Suprapubic skin (tissue), 4 donors: ENCODE measurements at places on chromosomes 5 and 9. TPM values are rescaled to one million over a fixed set of nuclear protein-coding genes. Genes with fewer than 3 reads are reported as not detected.

MELK gene
- total RNA-seq = 3.2 TPM

BTNL8 gene
- 0.51 TPM for total RNA-seq

STX17 gene
- 34.6 TPM for total RNA-seq

ZFYVE16 gene
- total RNA-seq = 45.7 TPM

ADAMTS16 gene
- 0.10 TPM for total RNA-seq

SOX30 gene
- total RNA-seq = not detected

IRGM gene
- not detected for total RNA-seq

- H3K27ac ChIP-seq = no peak overlapping the region
- H3K27me3 ChIP-seq = no peaks in the 10 kb centered on the region
- no peaks in the 10 kb centered on the region for H3K4me1 ChIP-seq
- DNase-seq = no peak
Measured at GRCh38 chr5:164472165-164472564, 966.7 kb downstream of the MAT2B start.

DNA sequence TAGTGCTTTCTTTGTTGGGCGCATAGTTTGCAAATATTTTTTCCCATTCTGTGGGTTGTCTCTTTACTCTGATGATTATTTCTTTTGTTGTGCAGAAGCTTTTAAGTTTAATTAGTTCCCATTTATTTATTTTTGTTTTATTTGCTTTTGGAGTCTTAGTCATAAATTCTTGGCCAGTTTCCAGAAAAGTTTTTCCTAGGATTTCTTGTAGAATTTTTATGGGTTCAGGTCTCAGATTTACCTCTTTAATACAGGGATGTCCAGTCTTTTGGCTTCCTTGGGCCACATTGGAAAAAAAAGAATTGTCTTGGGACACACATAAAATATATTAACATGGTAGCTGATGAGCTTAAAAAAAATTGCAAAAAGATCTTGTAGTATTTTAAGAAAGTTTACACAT is 122.0 kb downstream of the WDR70 start:
- no peaks in the 10 kb centered on the region for H3K4me1 ChIP-seq
- H3K27ac ChIP-seq = no peak overlapping the region
- H3K36me3 ChIP-seq = peaks cover 7% of the 10 kb centered on the region
- H3K4me3 ChIP-seq = no peak overlapping the region

GRCh38 chr5:160020964-160021363 is 12.0 kb downstream of the TTC1 start:
- H3K4me1 ChIP-seq = peaks cover 15% of the 10 kb centered on the region
- H3K4me3 ChIP-seq = no peak overlapping the region
- DNase-seq = no peak
- H3K36me3 ChIP-seq = peaks cover 16% of the 10 kb centered on the region
- H3K27me3 ChIP-seq = no peaks in the 10 kb centered on the region

- no peak overlapping the region for H3K27ac ChIP-seq
- no peak for DNase-seq
- H3K36me3 ChIP-seq = no peaks in the 10 kb centered on the region
- H3K4me3 ChIP-seq = no peak overlapping the region
Measured at GRCh38 chr5:156667616-156668015, 182.5 kb upstream of the PPP1R2B start.

DNA sequence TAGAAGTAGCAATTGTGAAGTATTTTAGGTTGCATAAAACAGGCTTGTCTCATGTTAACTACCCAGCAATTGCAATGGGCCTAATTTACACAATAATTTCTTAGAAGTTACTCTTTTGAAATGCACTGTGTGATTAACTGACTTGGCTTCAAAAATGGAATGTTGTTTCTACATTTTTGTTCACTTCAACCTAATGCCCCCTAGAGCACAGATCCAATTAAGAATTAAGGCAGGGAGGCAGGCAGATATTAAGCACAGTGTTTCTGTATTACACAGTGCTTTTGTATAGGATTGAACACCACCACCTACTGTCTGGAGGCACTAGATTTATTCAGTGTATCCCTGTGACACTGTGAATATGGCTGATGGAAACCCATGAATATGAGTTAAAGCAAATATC is 302.1 kb downstream of the FBXL17 start:
- no peak for DNase-seq
- H3K4me1 ChIP-seq = peaks cover 3% of the 10 kb centered on the region
- H3K27ac ChIP-seq = no peak overlapping the region
- no peak overlapping the region for H3K4me3 ChIP-seq
- no peaks in the 10 kb centered on the region for H3K36me3 ChIP-seq
- no peaks in the 10 kb centered on the region for H3K27me3 ChIP-seq

DNA sequence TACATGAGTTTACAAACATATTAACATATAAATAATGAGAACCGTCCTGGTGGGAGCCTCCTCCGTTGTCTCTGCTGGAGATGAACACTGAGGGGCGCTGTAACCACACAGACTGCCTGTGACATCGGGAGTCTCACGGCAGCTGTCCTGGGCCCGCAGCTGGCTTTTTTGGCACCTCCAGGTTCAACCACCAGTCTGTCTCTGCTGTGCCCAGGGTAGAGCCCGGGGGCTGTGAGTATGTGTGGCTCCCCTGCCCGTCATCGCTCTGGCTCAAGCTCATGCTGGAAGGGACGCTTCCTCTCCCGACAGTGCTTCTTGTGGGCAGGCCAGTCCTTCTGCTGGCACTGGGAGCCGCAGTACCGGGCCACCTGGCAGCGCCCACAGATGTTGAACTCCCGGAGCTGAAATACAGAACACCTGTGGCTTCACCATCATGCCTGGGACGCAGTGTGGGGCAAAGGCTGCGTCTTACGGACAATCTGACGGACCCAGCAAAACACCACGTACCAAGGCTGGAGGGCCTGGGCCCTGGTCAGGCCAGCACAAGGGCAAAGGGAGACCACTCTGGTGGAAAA is 3.6 kb upstream of the DPH7 start:
- no peak overlapping the region for H3K4me3 ChIP-seq
- H3K27ac ChIP-seq = no peak overlapping the region
- peaks cover 14% of the 10 kb centered on the region for H3K4me1 ChIP-seq
- peaks cover 58% of the 10 kb centered on the region for H3K36me3 ChIP-seq
- no peaks in the 10 kb centered on the region for H3K27me3 ChIP-seq

- no peak overlapping the region for H3K27ac ChIP-seq
- DNase-seq = no peak
- no peak overlapping the region for H3K4me3 ChIP-seq
- H3K36me3 ChIP-seq = no peaks in the 10 kb centered on the region
Measured at GRCh38 chr5:6550628-6551027, 82.2 kb downstream of the NSUN2 start.
